D721Med (cell line): ENCODE measurements at places on chromosomes 7 and 10.

DNA sequence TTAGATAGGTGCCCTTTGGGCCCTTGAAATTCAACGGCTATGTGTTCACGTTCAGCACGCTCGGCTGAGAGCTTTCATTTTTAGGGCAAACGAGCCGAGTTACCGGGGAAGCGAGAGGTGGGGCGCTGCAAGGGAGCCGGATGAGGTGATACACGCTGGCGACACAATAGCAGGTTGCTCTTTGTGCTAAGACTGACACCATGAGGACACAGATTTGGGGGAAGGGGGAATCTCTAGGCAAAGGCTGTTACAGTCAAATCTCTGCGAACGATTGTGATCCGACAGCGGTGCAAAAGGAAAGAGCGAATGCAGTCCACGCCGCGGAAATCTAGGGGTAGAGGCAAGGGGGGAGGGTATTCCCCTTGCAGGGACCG lies 667 bp downstream of the KLLN start:
- no peak for DNase-seq

DNA sequence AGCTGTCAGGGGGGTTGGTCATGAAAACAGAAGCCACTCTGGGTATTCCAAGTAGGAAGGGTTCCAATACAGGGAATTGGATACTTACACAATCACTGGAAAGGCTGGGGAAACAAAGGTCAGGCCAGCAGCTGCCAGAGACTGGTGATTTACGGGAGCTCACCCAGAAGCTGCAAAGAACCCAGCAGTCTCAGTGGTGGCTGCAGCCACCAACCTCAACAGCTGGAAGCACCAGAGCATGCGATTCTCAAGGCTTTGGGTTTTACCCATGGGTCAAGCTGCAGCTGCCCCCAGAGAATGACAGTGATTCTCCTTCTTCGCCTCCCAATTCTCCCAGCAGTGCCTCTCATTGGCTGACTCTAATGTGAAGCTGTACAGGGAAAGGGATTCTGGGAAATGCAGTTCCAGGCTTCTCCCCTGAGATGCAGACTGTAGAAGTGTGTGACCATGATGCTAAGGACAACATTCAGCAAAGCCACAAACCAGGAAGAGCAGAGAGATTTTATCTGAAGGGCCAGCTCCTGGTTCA lies 107.2 kb upstream of the TCF7L2 start:
- no peak for DNase-seq

DNA sequence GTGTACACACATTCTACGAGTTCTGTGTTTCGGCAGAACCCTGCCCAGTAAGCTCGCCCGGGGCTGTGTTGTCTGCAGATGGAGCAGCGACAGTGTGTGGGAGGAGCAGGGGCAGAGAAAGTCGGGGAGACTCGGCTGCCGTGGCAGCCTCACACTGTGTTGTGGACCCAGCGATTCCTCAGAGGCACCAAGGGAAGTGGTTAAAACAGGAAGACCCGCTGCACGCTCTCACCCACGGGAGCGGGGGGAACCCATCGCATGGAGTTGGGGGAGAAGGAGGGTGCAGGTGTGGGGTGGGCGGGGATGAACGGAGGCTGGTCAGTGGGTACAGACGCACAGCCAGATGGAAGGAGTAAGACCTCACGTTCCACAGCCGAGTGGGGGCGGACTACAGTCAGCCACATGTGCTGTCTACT lies 250.2 kb downstream of the ELFN1 start:
- no peak for DNase-seq

- DNase-seq, result no peak
Measured at GRCh38 chr7:27196287-27196767, 3.6 kb downstream of the HOXA13 start.

- DNase-seq, result no peak
Measured at GRCh38 chr7:114426824-114427223, 12.2 kb downstream of the FOXP2 start.

DNA sequence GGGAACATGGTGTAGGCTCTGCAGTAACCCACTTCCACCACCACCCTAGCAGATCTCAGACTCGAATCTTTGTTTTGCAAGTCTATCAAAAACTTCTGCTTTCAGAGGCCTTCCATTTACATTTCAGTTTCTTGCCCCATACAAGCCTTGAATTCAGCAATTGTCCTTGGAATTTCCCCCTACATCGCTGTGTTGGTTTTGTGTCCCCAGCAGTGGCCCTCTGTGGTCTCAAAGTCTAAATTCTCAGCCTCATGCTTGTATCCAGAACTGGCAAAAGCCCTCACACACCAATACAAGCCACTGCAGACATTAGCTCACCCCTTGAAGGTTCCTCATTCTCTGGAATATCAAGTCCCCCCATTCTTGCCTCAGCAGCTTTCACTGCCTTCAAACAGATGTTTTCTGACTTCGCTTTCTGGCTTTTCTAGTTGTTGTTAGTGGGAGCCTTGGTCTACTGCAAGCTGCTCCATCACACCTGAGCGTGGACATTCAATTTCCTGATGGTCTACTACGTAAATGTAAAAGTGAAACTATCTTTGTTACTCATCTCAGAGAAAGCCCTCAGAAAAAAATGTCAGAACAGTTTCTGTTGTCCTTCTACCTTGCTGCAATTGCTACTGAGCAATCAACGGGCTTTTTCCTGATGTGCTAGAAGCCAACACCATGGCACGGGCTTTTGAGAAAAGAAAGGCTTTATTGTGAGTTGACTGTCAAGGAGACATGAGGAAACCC lies 1.8 kb upstream of the NUB1 start:
- no peak for DNase-seq

DNA sequence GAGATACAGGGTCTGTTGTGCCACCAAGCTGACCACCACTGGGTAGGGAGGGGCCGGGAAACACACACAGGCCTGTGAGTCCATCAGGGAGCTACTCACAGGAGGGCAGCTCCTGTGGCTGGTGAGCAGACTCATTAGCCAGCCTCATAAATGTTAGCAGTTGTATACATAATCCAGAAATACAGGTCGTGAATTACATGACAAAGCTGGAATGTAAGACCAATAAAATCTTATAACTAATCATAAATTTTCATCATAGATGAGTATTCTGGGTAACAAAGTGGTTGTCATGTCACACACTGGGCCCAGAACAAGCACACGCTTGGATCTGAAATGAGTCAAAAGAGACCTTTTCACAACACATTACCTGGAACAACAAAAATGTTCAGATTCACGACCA lies 642.6 kb upstream of the AUTS2 start:
- no peak for DNase-seq

GRCh38 chr7:106568680-106569499 lies 92.1 kb downstream of the CCDC71L start:
- DNase-seq, result no peak

DNA sequence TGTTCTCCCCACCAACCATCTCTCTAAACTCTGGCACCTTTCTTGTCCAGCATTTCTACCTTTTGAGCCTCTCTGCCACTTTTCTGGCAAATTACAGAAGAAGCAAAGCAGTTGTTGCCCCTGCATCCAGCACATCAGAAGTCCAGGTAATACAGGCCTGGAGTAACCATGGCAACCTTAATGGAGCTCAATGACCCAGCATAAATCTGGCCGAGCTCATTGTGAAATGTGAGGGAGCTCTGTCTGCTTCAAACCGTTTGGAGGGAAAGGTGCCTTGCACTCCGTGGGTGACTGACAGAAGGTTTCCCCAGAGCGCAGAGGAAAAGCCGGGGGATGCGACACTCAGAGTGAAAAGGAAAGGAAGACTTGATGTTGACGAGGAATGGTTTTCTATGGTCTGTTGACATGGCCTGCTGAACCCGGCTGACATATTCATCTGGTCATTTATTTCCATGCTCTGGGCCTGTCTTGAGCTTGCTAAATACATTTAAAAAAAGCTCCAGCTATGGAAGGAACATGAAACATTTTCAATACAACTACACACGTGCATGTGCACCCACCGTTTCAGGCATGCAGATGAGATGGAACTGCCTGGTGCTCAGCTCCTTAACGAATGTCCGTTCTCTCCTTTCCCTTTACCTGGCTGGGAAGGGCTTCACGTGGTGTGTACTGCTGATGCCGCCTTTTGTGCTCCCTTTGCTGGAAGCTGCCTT lies 74.9 kb downstream of the ADRA2A start:
- DNase-seq, result no peak

DNA sequence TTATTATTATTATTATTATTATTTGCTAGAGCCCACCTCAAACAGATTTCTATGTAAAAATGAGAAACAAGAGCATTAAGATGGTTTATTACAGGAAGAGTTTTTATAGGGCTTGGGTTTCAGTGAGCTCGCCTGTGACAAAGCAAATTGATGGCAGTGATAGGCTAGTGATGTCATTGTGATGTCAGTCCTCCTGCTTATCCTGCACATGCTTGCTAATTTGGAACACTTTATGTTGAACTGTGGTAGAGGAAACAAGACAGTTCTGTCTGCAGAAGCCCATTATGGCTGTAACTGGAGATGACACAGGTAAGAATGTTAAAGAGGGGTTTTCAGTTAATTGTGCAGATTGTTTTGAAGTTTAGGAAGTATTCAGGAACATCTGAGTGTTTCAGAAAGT lies 68.3 kb downstream of the CREM start:
- DNase-seq, result no peak

GRCh38 chr7:46032942-46033341 lies 111.9 kb upstream of the IGFBP3 start:
- no peak for DNase-seq

- no peak for DNase-seq
Measured at GRCh38 chr7:95229301-95229700, 95.0 kb downstream of the PON1 start.

DNA sequence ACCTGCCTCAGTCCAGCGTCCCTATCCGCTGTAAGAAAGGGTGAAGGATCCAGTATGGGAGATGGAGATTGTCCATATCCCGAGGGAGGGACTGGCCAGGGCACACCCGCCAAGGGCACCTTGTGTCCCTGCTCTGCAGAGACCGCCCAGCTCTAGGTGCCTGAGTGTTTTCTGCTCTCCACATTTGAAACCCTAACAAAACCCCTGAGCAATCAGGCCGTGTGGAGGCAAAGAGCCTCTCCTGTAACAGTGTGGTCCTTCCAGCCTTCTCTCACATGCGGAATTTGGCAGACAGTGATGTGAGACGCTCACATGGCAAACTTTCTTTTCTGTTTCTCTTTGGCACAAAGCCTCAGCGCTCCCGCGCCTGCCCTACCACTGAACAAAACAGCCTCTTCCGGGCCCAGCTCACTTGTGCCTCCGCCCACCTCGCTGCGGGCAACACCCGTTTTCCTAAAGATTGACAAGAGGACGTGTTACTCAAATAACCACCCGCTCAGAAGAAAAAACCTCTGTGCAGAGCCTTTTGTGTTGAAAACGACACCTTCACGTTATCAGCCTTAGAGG lies 514.8 kb downstream of the DNAJB6 start:
- no peak for DNase-seq

GRCh38 chr10:23001901-23002516 lies 74.2 kb downstream of the ARMC3 start:
- no peak for DNase-seq

- no peak for DNase-seq
Measured at GRCh38 chr10:129716211-129716681, 247.8 kb downstream of the EBF3 start.

GRCh38 chr10:69863580-69863979 lies 61.9 kb downstream of the COL13A1 start:
- DNase-seq, result no peak

DNA sequence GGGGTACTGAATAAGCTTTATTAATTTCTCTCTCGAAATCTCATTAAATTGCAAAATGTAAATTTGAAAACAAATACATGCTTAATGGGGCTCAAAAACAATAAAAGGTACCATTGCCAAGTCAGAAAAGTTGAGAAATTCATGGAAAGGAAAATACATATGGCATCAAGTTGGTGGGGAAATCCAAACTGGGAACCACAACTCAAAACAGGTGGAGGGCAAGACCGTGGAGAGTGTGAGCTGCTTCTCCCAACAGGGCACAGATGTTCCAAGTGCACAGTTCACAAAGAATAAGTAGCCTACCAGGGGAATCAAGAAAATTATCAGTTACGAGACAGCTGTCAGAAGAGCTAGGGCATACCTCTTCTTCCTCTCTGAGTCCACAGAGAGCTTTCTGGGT lies 26.6 kb downstream of the MKX start:
- no peak for DNase-seq

DNA sequence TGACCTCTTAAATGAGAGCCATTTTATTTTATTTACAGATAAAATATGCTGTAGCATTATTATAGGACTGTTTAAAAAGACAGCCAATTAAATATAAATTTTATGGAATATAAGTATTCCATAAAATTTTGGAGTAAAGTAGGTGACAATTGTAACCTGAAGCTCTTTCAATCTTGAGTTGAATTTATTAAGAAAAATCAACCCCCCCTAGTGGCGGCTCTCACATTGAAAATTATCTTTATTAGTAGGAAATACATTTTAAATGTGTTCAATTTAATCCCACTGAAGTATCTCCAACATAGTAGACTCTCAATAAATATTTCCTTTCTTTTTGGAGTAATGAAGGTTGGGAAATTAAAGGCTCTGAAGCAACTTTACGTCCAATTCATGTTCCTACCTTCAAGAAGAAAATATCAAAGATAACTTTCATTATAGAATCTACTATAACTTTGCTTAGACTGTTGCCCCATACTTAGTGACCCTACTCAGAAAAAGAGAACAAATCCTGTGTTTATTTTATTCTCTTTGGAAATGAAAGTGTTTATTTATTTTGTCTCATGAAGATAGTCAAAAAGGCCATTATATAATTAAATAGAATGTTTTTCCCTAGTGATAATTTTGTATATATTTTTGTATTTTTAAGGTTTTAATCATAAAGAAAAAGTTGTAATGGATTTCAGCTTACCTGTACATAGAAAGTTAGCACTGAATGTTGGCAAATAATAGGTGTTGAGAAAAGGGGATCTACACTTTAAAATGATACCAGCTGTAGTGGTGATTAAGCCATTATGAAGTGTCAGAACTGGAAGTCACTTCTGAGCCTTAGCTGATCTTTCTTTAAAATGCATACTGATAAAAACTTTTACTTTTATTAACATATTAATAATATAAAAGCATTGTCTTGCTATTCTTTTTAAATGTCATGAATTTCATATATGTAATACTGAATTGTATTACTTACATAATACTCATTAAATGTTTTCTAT lies 3.3 kb downstream of the AHR start:
- DNase-seq, result no peak
